NT2/D1 (cell line): ENCODE measurements at places on chromosomes 12 and 14.

DNA sequence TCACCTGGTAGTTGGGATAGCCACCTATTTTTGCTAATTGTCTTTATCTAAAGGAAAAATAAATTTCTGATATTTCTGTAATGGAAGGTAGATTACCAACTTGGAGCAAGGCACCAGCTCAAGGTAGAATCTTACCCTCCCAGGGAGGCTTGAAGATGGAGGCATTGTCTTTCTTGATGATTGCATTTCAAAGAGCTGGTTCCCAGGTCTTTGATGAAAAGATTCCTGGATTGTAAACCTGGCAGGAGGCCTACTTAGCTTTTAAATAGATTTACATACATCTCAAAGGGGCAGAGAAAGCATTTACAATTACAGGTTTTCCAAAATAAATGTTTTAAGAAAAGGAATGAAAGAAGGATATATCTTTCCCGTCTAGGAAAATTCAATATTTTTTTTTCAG is 729.2 kb downstream of the LRFN5 start:
- peak; percentile 78 for DNase-seq

- no peak for DNase-seq
These were observed 386 bp downstream of the HDAC7 start for GRCh38 chr12:47819138-47819895.

DNA sequence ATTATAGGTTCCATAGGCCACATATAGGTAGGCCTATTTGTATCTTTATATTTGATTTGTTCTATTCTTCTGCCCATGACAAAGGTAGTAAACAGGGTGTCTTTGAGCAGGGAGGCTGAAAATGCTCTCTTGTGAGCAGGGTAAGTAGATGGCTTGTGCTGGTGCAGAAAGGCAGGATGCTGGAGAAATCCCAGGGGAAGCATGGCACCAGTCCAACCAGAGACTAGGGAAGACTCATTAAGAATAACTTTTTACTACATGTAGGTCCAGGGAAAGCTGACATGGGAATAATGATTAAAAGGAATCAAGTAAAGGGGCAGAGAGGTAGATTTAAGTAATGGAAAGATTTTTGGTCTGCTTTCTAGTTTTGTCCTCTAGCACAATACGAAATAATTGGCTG is 245.0 kb downstream of the RGS6 start:
- no peak for DNase-seq

GRCh38 chr12:51774933-51775332 is 73.6 kb downstream of the FIGNL2 start:
- no peak for DNase-seq

DNA sequence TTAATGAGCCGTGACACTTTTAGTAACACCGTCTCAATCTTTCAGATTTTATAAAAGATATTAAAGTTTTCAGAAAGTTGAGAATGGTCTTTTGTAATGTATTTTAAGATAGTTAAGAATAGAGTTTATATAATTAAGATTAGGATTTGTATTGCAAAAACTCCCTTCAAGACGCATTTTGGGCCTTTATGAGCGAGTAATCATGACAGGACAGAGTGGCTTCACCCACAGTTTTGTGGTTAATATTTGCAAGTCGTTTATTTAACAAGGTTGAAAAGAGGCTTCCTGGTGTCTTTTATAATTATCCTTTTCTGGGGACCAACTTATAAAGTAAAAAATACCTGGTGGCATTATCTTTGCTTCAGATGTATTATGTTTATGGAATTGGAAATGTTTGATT is 44.0 kb downstream of the TRAF3 start:
- DNase-seq = no peak

GRCh38 chr14:96989306-96989705 is 192.1 kb downstream of the VRK1 start:
- DNase-seq = no peak

GRCh38 chr12:127178463-127178862 is 1088.5 kb upstream of the TMEM132C start:
- no peak for DNase-seq

- DNase-seq = no peak
These were observed 26.3 kb downstream of the RIN3 start for GRCh38 chr14:92539875-92540274.

GRCh38 chr14:28754209-28754985 is 12.2 kb upstream of the FOXG1 start:
- DNase-seq = no peak

DNA sequence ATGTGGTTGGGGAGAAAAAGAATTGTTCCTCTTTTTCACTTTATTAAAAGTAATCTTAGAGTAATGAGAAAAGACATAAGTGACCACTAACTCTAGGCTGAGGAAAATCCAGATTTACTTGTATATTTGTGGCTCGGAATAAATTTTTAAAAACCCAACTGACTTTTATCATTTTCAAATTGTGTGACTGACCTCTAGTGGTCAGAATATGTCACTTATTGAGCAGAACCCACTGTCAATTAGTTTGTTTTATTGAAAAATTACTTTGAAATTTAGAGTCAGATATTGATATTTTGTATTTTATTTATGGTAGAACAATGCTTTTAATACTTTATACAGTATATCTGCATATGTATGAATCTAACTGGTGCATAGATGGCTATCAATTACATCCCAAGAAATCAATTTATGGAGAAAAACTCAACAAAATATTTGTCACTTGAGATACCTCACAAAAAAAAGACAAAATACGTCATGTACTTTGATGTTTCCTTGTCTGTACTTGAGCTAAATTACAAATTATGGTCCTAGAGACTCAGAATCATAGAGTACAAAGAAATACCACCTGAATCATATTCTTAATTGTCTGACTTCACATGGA is 229.4 kb downstream of the CNTN1 start:
- no peak for DNase-seq

GRCh38 chr12:22518060-22518719 is 26.2 kb downstream of the C2CD5 start:
- DNase-seq = no peak

DNA sequence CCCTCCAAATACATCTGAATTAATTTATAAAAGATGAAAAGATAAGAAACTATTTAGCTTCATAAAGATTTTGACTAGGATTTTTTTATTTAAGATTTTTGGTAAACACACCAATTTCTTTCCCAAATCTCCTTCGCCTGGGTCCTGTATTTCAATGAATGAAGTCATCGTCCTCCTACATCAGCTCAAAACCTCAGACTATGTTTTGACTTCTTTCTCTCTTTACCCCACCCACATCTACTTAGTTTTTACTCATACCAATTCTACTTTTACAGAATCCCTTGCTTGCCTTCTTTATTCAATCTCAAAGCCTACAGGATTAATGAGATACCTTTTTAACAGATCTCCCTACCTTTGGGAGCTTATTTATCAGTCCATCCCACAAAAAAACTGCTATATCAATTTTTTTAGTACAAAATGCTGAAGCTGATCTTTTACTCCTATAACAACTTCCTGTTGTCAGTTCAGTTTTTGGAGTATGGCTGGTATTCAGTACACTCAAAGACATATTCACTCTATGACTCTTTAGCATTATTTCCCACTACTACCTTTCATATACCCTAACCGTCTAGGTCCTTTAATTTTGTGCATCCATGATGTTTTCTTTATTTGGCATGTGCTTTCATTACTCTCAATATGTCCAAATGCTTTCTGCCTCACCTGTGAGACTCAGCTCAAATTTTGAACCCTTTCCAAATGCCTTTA is 18.7 kb upstream of the CCDC91 start:
- DNase-seq = no peak

- no peak for DNase-seq
These were observed 969.7 kb upstream of the USP15 start for GRCh38 chr12:61290473-61290872.

- DNase-seq = no peak
These were observed 78.8 kb downstream of the C14orf132 start for GRCh38 chr14:96117960-96118359.

DNA sequence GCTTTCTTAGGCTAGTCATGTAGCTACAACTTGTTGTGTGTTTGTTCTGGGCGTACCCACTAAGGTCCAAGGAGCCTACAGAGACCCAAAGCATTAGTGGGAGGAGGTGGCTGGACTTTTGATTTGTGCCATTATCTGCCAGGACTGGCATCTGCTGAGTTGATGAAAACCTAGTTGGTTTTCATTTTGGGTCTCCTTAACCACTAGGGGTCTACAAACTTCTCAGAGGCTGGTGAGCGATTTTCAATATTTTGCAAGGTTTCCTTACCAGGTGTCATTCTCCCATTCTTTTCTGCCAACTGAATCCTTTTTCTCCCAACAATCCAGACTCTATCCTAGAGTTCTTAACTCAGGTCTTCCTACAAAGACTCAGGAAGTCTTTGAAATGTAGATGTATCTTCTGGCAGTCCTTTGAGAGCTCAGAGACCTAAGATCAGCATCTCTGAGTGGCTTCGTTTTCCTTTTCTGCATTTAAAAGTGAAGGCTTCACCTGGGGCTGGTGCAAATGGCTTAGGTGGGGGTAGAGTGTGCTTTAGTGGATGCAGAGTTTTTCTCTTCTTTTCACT is 150.0 kb upstream of the RMST start:
- DNase-seq = no peak

- DNase-seq = peak; percentile 6
These were observed 131.2 kb upstream of the FOXG1 start for GRCh38 chr14:28635387-28635786.

GRCh38 chr14:24132061-24132685 is 1.7 kb downstream of the FITM1 start:
- DNase-seq = no peak

DNA sequence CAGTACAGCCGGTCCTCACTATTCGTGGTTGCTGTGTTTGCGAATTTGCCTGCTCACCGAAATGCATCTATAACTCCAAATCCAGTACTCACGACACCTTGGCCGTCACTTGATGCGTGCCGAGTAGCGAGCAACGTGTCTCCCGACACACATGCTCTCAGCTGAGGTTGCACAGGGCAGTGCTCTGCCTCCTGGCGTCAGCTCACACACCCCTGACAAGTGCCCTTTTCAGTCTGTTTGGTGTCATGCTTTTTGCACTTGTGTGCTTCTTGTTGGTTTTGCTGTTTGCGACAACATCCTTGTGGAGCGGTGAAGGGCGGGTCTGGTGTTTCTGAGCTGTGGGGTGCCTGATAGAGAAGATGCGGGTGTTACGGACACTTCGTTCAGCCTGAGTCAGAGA is 110.4 kb upstream of the RFLNA start:
- DNase-seq = no peak

DNA sequence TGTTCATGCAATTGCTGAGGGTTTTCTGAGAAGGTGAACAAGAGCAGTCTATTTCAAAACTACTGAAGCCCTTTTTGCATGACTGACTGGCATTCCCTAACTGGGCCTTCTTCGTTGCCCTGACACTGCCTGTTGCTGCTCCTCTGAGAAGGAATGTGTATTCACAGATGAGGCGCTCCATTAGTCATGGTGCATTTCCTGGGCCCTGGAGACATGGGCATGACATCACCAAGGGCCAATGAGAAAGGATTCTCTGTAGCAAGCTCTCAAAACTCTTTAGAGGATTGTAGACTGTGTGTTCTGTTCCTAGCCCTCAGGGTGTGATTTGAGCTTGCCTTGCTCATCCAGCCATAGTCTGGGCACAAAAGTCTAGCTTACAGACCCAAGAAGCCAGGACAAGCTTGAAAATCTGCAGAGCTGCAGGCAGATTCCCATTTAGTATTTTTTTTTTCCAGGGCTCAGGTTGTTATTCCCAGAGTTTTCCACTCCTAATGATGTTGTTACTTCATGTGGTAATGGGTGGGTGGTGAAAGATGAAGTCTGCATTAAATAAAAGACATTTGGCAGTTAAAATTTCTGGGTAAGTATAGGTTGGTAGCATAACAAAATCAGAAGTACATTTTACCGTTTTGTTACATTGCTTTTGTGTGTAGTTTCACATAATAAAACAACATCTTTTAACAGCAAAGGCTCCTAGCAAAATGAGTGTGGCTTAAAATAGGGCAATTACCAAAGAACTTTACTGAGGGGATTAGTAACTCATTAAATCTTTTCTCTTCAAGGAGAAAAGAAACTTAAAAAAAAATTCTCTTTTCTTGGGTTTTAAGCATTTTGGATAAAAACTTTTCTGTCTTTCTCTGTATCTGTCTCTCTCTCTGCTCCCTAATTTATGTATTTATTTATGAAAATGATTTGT is 318.4 kb downstream of the RAD51B start:
- peak; percentile 90 for DNase-seq

DNA sequence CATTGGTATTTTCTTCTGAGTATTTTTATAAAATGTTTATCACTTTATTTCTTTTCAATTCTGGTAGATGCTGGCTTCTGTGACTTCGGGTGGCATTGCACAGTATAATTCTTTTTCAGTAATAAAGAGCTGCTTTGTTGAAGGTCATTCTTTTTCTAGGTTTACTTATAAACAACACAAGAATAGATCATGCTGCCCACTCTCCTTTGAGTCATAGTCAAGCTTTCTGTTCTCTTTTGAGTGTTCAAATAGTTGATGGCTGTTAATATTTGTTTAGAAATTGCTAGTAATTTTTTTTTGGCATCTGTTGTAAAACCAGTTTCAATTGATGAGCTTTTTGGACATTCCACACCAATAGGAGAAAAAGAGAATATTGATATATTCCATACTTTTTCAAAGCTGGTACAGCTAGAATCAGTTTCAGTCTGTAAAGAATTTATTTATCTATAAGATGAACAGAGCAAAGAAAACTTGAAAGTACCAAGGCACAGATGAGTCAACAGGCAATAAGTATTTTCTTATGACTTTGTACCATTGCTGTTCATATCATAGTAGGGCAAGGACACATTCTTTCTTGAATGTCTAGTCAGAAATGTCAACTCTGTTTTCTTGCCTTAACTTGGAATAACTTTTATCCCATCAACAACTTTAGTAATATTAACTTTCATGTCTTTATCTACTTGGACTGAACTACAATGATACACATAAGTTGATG is 513.0 kb upstream of the SEL1L start:
- no peak for DNase-seq

DNA sequence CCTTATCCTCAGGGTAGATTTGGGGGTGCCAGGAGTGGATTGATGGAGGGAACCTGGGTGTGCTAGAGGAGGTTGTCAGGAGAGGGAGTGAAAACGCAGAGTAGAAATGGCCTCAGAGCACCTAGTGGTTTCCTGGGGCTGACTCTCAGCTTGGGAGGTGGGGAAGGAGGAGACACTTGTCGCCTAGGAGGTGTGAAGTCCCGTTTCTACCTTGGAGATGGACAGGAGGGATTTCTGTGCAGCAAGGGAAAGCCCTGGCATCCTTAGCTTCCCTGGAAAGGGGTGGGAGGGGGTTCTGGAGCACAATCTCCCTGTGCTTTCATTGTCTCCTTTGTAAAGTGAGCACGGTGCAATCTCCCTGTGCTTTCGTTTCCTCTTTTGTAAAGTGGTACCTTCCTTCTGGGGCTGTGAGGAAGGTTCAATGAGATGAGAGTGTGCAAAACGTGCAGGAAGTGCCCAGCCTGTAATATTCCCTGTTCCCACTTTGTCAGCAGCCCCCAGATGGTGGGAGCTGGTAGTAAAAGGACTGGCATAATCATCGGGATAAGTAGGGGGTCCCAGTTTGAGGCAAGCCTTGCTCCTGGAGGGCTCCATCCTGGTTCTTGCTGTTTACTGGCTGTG is 1.6 kb downstream of the OAS3 start:
- DNase-seq = no peak

DNA sequence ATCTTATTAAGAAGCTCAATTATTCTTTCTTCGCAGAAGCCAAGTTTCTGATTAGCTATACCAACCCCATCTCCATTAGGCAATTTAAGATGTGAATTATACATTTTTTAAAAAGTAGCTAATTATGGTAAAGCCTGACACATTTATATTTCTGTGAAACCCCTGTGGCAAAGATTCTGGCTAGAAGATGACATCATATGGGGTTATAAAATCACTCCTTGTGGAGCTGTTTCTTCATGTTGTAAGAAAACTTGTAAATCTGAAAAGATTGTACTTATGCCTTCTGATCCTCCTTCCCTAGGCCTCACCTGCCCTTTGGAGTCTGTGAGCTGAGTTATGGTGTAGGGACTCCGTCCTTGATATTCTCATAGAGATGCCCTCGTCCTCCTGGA is 78.1 kb downstream of the CHST11 start:
- DNase-seq = no peak
